ENCODE measurements at places on chromosomes 7 and 10. TPM values are rescaled to one million over a fixed set of nuclear protein-coding genes. Genes with fewer than 3 reads are reported as not detected.

TLX1 gene
- not detected for total RNA-seq

GRCh38 chr7:87785368-87785995 lies 90.7 kb downstream of the SLC25A40 start:
- DNase-seq = no peak

FAM25G gene
- not detected for total RNA-seq

LSM5 gene
- total RNA-seq = 52.0 TPM

DNA sequence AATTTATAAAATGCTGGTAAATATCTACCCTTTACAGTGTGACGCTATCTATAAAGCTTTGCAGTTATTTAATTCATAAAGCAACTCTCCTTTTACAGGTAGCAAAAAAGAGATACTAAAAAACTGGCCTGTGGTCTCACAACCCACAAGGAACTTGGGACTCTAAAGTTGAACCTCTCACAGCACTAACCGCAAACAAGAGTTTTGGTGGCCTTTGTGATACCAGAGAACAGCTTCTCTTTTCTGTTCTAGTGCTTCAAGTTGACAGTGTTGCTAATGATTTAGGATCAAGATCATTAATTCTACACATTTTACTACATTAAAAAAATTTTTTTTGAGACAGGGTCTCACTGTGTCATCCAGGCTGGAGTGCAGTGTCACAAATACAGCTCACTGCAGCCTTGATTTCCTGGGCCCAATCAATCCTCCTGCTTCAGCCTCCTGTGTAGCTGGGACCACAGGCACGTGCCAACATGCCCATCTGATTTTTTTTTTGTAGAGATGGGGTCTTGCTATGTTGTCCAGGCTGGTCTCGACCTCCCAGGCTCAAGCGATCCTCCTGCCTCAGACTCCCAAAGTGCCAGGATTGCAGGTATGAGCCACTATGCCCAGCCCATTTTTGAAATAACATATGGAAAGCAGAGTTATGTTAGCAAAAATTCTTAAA lies 56.0 kb upstream of the ST8SIA6 start:
- DNase-seq = no peak

EPHB6 gene
- total RNA-seq = 28.9 TPM

- DNase-seq = no peak
Measured at GRCh38 chr10:61503051-61503450, 49.9 kb upstream of the TMEM26 start.

DNA sequence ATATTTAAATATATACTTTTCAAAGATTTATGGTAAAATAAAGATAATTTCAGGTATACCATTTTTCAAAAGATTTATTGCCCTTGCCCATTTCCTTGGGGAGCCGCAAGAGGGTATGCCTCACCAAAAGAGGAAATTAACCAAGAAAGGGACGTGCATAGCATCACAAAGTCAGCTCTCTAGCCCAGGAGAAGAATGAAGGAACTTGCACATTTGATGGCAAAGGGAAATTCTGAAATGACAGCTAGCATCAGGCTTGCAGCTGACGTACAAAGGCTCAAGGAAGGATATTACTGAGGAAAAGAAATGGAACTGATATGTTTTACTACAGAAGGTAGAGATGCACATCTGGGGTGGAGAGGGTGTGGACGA lies 93.6 kb upstream of the RSU1 start:
- no peak for DNase-seq

MASTL gene
- total RNA-seq = 11.8 TPM

DNA sequence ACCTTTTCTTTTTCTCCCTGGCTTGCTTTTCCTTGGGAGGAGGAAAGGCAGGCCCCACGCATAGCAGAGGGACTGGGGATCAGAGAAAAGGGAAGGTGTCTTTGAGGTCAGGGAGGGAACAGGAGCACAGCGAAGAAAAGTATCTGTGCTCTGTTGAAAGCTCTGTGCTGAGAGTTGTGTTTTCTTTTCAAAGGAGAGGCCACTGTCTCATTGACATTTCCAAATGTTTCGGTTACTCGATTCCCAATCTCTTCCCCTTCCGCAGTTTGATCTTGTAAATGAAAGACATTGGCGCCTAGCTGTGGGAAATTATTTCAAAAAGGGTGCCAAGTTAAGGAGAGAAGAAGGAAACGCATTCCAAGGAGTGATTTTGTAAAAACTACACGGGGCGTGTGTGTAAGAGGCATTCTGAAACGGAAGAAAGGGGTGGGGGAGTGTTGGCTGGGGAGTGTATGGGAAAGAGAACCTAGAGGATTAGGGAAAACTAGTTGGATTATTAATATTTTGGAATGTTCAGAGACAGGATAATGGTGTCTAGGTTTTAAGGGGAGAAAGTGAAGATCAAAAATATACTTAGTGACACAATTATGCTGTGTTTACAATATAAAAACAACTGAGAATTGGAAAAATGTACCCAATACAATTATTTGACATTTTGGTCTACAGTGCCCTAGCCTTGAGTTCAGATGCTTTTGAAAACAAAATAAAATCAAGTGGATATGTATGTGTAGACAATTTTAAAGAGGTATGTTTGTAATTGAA lies 708 bp downstream of the KLHDC10 start:
- no peak for DNase-seq

DNA sequence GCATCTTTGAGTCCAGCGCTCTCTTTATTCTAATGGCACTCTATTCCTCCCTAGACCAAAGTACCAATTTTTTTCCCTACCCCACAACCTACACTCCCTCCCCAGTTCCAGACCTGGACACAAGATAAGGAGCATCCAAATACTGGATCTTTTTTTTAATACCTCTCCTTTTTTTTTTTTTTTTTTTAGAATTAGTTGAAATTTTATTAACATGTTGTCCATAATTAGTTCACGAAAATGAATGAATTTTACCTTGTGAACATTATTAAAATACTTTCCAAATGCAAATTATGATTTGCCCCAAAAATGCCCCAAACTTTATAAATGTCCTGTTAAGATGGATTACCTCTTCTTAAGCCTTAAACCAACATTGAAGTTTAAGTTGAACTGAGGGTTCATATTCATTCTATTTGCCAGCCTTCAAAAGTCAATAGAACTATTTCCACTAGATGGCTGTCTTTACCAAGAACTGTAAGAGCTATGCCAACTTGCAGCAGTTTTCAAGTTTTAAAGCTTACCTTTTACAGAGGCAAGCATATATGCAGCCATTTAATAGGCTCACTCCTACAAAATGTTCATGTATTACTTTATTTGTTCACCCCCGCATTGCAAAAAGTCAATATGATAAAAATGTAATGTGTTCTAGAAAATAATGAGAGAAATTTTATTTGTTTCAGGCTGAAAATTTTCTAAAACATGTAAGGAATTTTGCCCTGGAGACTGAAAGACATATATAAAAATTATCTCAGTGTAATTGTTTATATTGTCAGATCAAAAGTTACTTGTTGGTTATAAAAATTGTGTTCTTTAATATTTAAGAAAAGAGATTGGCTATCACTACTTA lies 39.7 kb upstream of the TNKS2 start:
- DNase-seq = no peak

DNA sequence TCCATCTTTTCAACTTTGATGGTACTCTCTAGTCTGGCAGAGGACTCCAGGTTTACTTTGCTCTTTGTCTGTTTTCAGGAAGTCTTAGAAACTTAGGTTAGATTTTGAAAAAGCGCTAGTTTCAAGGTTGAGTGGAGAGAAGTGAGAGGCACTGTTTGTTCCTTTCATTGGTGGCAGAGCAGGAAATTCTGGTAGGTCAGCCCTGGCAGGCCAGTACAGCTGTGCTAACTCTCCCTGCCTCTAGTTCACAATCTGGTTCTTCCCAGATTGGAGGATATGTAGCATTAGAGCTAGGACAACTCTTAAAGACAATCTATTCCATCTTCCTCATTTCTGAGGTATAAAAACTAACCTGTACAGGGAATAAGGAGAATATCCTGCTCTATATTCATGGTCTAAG lies 160.9 kb upstream of the FZD1 start:
- DNase-seq = no peak

DNA sequence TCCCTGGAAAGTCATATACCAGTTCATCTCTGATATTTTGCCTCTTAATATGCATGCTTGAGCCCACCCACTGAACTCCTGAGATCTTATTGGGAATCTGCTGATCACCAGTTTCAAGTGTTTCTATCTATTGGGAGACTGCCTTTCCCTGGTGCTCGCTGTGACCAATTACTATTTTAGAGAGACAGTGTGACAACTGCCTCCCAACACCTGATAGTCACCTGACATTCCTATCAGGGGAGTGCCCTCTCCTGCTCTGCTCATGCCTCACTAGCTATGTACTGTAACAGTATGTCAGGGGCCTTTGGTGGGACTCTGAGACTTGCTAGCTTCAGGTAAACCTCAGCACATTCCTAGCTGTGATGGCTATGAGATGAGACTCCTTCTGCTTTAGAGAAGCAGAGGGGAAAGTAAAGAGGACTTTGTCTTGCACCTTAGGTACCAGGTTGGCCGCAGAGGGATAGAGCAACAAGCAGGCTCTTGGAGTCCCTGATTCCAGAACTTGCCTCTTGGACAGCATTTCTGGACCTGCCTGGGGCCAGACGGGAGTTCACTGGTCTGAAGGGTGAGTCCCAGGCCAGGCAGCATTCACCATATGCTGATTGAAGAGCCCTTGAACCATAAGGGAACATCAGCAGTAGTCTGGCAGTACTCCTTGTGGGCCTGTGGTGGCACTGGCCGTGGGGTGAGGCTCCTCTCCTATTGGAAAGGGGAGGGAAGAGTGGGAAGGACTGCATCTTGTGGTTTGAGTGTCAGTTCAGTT lies 34.4 kb upstream of the ARHGAP12 start:
- DNase-seq = no peak

DNA sequence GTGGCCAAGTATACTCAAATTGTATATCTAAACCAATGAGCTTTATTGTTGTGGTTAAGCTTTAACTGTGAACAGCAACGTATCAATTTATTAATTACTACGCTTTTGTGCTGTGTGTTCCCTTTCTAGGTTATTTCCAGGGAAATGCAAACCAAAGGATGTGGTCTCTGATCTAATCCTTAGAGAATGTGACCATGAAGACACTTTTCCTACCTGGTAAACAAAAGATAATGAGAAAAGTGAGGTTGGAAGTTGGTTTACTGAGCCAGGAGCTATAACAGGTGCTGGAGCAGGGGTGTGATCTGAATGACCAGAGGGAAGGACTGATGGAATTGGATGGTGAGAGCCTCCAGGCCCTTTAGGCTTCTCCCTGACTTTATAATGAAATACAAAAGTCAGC lies 25.4 kb upstream of the CALU start:
- DNase-seq = no peak

GRCh38 chr10:89494575-89494974 lies 40.8 kb downstream of the SLC16A12 start:
- no peak for DNase-seq

GRCh38 chr10:103429647-103430046 lies 22.5 kb downstream of the CALHM2 start:
- no peak for DNase-seq

LLCFC1 gene
- total RNA-seq = not detected

ZNF467 gene
- total RNA-seq = 38.0 TPM

- DNase-seq = no peak
Measured at GRCh38 chr10:130135676-130136225, 440 bp upstream of the GLRX3 start.

TMEM236 gene
- total RNA-seq = 0.04 TPM

DNA sequence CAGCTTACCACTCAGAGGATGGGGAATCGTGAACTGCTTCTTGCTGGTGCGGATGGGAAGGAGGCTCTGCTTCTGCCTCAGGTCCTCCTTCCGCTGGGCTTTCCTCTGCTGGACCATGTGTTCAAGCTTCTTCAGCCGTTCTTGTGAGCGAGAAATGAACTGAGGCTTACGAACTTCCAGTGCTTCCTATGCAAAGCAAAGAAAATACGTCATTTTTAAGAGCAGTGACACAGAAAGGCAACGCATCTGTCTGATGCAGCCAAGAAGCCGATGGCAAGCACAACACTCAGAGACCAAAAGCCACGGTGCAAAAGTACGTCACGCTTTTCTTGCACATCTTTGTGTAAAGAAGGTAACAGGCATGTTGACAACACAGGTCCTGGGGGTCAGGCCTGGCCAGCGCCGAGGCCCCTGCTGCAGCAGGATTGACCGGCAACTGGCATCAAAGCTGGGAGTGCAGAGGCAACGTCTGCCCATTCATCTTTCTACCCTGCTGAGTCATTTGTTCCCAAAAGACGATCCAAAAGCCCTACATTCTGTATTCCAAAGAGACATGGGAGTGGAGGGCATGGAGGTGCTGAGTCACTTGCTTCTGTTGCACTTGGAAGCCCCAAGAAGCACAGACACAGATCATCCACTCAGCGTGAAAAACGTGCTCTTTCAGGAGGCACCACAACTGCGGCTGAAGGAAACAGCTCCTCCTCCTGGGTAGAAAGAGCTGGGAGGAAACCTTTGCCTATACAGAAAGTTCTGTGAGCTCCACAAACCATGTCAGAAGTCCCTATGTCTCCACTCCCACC lies 71.0 kb upstream of the ADAM12 start:
- no peak for DNase-seq

- no peak for DNase-seq
Measured at GRCh38 chr10:117621196-117621595, 78.7 kb downstream of the EMX2 start.

DNA sequence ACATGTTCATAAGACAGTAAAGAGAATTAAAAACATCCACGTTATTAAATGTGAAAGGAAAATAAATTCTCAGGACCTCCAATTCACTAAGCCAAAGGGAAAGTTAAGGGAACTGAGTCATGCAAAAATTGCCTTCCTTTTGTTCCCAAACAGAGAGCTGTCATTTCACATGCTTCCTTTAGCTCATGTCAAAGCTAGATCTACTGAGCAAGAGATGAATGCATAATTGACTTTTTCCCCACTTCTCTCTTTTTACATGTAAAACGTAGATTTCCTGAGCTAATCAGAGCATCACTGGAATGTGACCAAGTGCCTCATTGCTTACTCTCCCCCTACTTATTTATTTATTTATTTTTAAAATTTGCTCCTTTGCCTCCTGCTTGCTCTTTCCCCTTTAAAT lies 129.1 kb upstream of the AMPH start:
- DNase-seq = no peak

- DNase-seq = no peak
Measured at GRCh38 chr7:1739593-1739992, 69.5 kb downstream of the ELFN1 start.

DNA sequence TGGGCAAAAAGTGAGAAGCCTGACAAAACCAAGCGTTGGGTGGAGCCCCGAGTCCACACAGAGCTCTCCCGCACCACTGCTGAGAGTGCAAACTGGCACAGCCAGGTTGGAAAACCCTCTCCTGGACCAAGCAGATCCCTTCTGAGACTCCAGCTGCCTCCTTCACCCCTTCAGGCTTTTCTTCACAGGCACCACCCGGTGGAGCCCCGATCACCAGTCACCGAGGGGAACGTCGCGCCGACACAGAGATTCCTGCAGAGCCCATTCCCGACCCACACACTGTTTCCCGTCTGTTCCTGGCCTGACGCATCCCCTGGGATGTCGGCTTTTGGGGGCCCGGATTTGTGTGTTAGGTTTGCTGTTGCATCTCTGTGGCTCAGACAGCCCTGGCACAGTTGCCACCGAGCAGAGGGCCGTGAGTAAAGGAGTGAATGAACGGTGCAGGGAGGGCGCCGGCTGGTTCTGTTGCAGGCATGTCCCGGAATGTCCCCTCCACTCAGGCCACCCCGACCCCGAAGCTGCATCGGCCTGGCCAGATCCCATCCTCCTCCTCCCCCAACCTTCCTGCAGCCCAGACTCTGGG lies 51.0 kb upstream of the INPP5A start:
- no peak for DNase-seq

SMURF1 gene
- 33.6 TPM for total RNA-seq

MYL10 gene
- not detected for total RNA-seq

GPR146 gene
- 1.6 TPM for total RNA-seq
